ENCODE measurements at places on chromosomes 2 and 18. TPM values are rescaled to one million over a fixed set of nuclear protein-coding genes. Genes with fewer than 3 reads are reported as not detected.

MRO gene
- not detected for total RNA-seq

GRCh38 chr2:239061824-239062570 is 214.1 kb downstream of the TWIST2 start:
- peaks cover 75% of the 10 kb centered on the region for H3K36me3 ChIP-seq
- no peak for DNase-seq
- H3K27me3 ChIP-seq = no peaks in the 10 kb centered on the region
- no peaks in the 10 kb centered on the region for H3K4me1 ChIP-seq

DIS3L2 gene
- 40.6 TPM for total RNA-seq

ABCG5 gene
- not detected for total RNA-seq

- no peaks in the 10 kb centered on the region for H3K27me3 ChIP-seq
- no peaks in the 10 kb centered on the region for H3K36me3 ChIP-seq
- no peak overlapping the region for H3K27ac ChIP-seq
- H3K4me3 ChIP-seq = no peak overlapping the region
Observed at GRCh38 chr2:16330982-16331381, 334.7 kb downstream of the CYRIA start.

DNA sequence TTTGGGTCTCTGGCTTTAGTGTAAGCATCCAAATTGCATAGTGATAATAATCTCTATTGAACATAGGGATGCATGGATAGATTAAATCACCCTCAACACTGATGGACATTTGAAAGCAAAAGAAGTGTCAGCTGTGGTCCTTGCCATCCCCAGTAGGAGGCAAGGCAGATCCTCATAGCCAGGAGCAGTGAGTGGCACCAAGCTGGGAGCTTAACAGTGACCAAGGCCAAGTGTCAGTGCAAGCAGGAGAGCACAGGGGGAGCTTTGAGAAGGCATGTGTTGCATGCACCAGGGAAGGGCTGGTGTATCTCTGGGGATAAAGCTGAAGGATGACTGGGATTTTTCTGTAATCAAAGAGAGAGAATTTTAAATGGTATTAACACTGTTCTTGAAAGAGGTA is 14.7 kb downstream of the SLC14A1 start:
- DNase-seq = no peak
- no peak overlapping the region for H3K4me3 ChIP-seq
- no peaks in the 10 kb centered on the region for H3K36me3 ChIP-seq
- H3K27ac ChIP-seq = no peak overlapping the region
- peaks cover 5% of the 10 kb centered on the region for H3K27me3 ChIP-seq
- H3K4me1 ChIP-seq = no peaks in the 10 kb centered on the region

ZNF514 gene
- total RNA-seq = 9.1 TPM

GPR45 gene
- total RNA-seq = not detected

GRCh38 chr2:220552790-220553535 is 925.5 kb downstream of the SLC4A3 start:
- no peaks in the 10 kb centered on the region for H3K36me3 ChIP-seq
- DNase-seq = no peak
- no peak overlapping the region for H3K4me3 ChIP-seq
- no peaks in the 10 kb centered on the region for H3K27me3 ChIP-seq
- no peaks in the 10 kb centered on the region for H3K4me1 ChIP-seq
- H3K27ac ChIP-seq = no peak overlapping the region

DLX2 gene
- 0.30 TPM for total RNA-seq

- H3K4me1 ChIP-seq = peaks cover 4% of the 10 kb centered on the region
- no peak for DNase-seq
- H3K36me3 ChIP-seq = no peaks in the 10 kb centered on the region
- H3K4me3 ChIP-seq = no peak overlapping the region
- no peak overlapping the region for H3K27ac ChIP-seq
Observed at GRCh38 chr2:40654346-40654745, 202.5 kb upstream of the SLC8A1 start.

- no peak for DNase-seq
- no peaks in the 10 kb centered on the region for H3K4me1 ChIP-seq
- peaks cover 9% of the 10 kb centered on the region for H3K27me3 ChIP-seq
- no peak overlapping the region for H3K4me3 ChIP-seq
- no peaks in the 10 kb centered on the region for H3K36me3 ChIP-seq
Observed at GRCh38 chr2:19774805-19775176, 127.0 kb downstream of the TTC32 start.

DNA sequence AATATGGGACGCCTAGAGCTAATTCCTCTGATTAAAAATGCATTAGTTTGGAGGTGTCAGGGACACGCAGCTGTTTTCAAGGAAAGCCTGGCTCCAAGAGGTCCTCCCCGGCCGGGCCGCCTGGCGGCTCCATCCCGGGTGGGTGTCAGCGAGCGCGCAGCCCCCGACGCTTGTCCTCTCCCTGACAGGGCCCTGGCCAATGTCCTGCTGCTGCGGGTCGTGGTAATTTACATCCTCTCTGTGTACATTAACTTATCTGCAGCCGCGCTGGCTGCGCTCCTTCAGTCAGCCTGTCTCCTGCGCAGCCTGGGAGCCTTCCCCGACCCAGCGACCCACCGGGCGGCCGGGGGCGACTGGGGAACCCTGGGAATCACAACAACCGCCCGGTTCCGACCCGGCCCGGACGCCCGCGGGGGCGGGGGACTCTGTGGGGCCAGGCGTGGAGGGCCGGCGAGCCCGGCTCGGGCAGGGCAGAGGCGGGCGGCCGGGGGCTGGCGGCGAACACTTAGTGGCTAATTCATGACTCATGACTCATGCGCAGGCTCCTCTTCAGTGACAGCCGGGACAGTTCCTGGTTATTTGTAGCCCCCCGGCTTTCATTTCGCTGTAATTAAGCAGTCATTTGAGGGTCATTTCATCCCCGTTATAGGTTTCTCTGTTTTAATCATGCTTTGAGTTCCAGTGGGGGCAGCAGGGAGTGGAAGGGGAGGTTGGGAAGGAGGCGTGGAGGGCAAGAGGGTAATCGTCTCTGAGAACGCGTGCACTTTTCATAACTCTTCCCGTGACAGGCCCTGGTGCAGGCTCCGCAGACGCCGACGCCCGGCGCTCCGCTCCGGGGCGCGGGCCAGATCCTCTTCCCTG is 141.9 kb upstream of the CTAGE1 start:
- peak overlapping the region; percentile 72 for H3K27ac ChIP-seq
- peaks cover 21% of the 10 kb centered on the region for H3K4me1 ChIP-seq
- H3K4me3 ChIP-seq = peak overlapping the region; percentile 61
- DNase-seq = peak; percentile 76
- no peaks in the 10 kb centered on the region for H3K36me3 ChIP-seq

AQP12A gene
- not detected for total RNA-seq

DNA sequence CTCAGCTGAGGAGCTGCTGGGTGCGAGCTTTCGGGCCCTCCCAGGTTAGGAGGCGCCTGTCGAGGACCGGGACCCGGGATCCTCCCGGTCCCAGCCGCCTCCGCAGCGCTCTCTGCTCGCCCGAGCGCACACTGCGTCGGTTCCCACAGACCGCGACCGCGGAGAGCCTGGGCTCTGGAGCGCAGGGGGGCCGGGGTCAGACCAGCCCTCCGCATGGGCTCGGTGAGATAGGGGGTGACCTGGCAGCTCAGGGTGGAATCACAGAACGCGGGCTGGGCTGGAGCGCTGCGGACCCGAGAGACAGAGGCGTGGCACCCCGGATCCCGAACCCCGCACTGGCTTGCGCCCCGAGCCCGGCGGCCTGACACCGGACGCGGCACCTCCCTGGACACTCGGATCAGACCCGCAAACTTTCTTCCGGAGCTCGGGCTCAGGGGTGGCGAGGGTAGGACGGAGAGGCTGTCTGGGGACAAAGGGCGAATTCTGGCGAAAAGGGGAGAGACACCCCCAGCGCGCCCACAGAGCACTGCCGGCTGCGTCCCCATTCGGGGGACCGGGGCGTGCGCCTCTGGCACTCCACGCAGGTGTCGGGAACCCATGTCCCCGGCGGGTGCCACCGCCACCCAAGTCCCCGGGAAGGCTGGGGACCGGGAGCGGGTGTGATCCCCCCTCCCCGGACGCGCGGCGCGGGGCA is 612 bp downstream of the DIPK1C start:
- no peak overlapping the region for H3K27ac ChIP-seq
- peaks cover 48% of the 10 kb centered on the region for H3K27me3 ChIP-seq
- peaks cover 25% of the 10 kb centered on the region for H3K4me1 ChIP-seq

ICA1L gene
- total RNA-seq = 1.0 TPM

DNA sequence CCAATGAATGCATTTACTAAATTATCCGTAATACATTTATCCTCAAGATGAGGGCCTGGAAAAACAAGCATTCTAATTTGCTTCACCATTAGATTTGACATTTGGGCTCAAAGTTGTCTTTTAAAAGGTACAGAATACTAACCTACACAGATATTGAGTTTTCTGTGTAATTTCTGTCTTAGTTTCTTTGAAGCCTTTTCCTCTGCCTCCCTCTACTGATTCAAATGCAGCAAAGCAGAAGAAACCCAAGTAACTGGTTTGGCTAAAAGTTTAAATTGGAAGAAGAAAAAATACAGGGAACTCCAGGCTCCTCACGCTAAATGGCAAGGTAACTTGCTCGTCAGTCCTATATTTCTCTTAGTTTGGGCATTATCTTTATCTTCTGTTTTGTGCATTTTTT is 53.3 kb upstream of the SLC5A7 start:
- no peaks in the 10 kb centered on the region for H3K27me3 ChIP-seq
- no peak overlapping the region for H3K4me3 ChIP-seq
- no peaks in the 10 kb centered on the region for H3K4me1 ChIP-seq
- no peak for DNase-seq
- no peak overlapping the region for H3K27ac ChIP-seq

GRCh38 chr2:239826786-239827522 is 198.2 kb downstream of the NDUFA10 start:
- peak; percentile 46 for DNase-seq
- no peaks in the 10 kb centered on the region for H3K36me3 ChIP-seq
- H3K27ac ChIP-seq = no peak overlapping the region
- peaks cover 5% of the 10 kb centered on the region for H3K4me1 ChIP-seq
- no peak overlapping the region for H3K4me3 ChIP-seq

EVX2 gene
- not detected for total RNA-seq

SPC25 gene
- not detected for total RNA-seq

- no peak for DNase-seq
- H3K27ac ChIP-seq = no peak overlapping the region
- H3K27me3 ChIP-seq = no peaks in the 10 kb centered on the region
Observed at GRCh38 chr2:160557903-160558302, 64.3 kb upstream of the RBMS1 start.

GRCh38 chr2:68052717-68053422 is 9.9 kb downstream of the C1D start:
- DNase-seq = no peak
- H3K4me1 ChIP-seq = peaks cover 7% of the 10 kb centered on the region
- no peaks in the 10 kb centered on the region for H3K27me3 ChIP-seq
- no peaks in the 10 kb centered on the region for H3K36me3 ChIP-seq
- no peak overlapping the region for H3K27ac ChIP-seq
- H3K4me3 ChIP-seq = no peak overlapping the region

GRCh38 chr2:186498834-186499233 is 12.8 kb downstream of the ZC3H15 start:
- no peak overlapping the region for H3K4me3 ChIP-seq
- no peak for DNase-seq
- H3K4me1 ChIP-seq = peaks cover 10% of the 10 kb centered on the region
- no peaks in the 10 kb centered on the region for H3K27me3 ChIP-seq
- H3K27ac ChIP-seq = no peak overlapping the region
- H3K36me3 ChIP-seq = peaks cover 66% of the 10 kb centered on the region

- no peak overlapping the region for H3K4me3 ChIP-seq
- H3K36me3 ChIP-seq = no peaks in the 10 kb centered on the region
- no peak for DNase-seq
- H3K27ac ChIP-seq = no peak overlapping the region
Observed at GRCh38 chr2:188235364-188235763, 56.3 kb upstream of the GULP1 start.

KRTCAP3 gene
- total RNA-seq = 43.5 TPM

CAMKMT gene
- 6.0 TPM for total RNA-seq

DNA sequence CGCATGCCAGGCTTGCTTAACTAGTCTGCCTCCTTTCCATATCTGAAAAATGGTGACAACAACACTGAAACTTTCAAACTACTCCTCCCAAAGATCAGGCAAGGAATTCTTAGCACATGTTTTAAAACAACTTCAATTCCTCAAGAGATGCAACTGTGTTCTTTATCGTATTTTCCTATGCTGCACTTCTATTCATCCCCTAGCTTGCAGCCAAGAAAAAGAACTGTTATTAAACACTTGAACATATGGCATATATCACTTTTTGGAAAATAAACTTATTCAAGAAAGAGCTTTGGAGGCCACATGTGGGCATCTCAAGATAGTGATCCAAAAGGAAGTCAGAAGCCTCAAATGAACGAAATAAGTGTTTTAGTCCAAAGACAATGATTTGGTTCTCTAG is 75.6 kb upstream of the STAM2 start:
- H3K36me3 ChIP-seq = no peaks in the 10 kb centered on the region
- H3K4me3 ChIP-seq = no peak overlapping the region
- no peak for DNase-seq
- no peaks in the 10 kb centered on the region for H3K4me1 ChIP-seq
- peaks cover 5% of the 10 kb centered on the region for H3K27me3 ChIP-seq

GRCh38 chr2:25265802-25266201 is 75.9 kb downstream of the DNMT3A start:
- no peak overlapping the region for H3K27ac ChIP-seq
- DNase-seq = no peak
- H3K4me1 ChIP-seq = peaks cover 12% of the 10 kb centered on the region
- peaks cover 28% of the 10 kb centered on the region for H3K36me3 ChIP-seq

SLC11A1 gene
- total RNA-seq = 0.78 TPM

DNA sequence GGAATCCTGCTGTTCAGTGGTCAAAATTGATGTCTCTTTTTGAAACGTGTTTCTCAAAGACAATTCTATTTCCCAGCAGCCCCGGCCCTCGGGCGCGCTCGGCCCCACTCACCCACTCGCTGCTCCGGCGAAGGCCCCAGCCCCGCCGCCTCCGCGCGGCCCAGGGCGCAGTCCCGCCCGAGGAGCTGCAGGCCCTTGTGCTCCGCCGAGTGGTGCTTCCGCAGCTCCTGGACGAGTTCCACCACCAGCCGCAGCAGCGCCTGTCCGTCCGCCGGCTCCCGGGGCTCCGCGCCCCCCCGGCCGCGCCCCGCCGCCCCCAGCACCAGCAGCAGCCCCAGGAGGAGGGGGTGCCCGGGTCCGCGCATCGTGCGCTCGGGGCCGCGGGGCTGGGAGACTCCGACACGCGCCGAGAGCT is 413 bp downstream of the ALKAL2 start:
- DNase-seq = no peak
- peaks cover 34% of the 10 kb centered on the region for H3K27me3 ChIP-seq
- no peaks in the 10 kb centered on the region for H3K36me3 ChIP-seq
- peak overlapping the region; percentile 81 for H3K27ac ChIP-seq
- H3K4me1 ChIP-seq = peaks cover 32% of the 10 kb centered on the region
- H3K4me3 ChIP-seq = peak overlapping the region; percentile 61

ANTXR1 gene
- total RNA-seq = 35.5 TPM

RESP18 gene
- not detected for total RNA-seq

DPP4 gene
- 4.1 TPM for total RNA-seq

SERPINB4 gene
- 0.44 TPM for total RNA-seq

GRCh38 chr2:28437149-28437835 is 44.6 kb downstream of the FOSL2 start:
- H3K27ac ChIP-seq = peak overlapping the region; percentile 90
- peak overlapping the region; percentile 8 for H3K4me3 ChIP-seq
- peak; percentile 84 for DNase-seq
- H3K27me3 ChIP-seq = no peaks in the 10 kb centered on the region
